ENCODE measurements at places on chromosomes 16 and 17.

DNA sequence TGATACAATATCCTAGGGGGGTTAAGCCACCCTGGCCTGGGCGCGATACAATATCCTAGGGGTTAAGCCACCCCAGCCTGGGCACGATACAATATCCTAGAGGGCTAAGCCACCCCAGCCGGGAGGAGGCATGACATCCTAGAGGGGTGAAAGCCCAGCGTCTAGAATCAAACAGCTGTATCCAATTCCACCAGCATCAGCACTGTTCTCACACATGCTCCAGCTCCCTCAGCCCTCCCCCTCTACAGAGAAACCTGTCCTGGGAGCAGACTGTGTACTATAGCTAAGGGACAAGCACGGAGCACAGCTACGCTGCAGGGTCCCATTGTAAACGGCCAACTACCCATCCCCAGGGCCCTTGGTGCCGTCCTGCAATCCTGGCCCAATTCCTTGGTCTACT lies 6.2 kb downstream of the GINS2 start:
- no peak for DNase-seq

- DNase-seq: no peak
Observed at GRCh38 chr17:1627182-1627981, 1.3 kb downstream of the SLC43A2 start.

GRCh38 chr16:53434377-53435065 lies at the start of gene RBL2:
Gene RBL2 (plus strand): TSS chr16:53434471. CDS start chr16:53434557, 86 bp downstream.
- DNase-seq: peak; percentile 79

- no peak for DNase-seq
Observed at GRCh38 chr17:67696853-67697498, 20.8 kb upstream of the NOL11 start.

- no peak for DNase-seq
Observed at GRCh38 chr16:31079342-31079944, 5.2 kb downstream of the ZNF646 start.

DNA sequence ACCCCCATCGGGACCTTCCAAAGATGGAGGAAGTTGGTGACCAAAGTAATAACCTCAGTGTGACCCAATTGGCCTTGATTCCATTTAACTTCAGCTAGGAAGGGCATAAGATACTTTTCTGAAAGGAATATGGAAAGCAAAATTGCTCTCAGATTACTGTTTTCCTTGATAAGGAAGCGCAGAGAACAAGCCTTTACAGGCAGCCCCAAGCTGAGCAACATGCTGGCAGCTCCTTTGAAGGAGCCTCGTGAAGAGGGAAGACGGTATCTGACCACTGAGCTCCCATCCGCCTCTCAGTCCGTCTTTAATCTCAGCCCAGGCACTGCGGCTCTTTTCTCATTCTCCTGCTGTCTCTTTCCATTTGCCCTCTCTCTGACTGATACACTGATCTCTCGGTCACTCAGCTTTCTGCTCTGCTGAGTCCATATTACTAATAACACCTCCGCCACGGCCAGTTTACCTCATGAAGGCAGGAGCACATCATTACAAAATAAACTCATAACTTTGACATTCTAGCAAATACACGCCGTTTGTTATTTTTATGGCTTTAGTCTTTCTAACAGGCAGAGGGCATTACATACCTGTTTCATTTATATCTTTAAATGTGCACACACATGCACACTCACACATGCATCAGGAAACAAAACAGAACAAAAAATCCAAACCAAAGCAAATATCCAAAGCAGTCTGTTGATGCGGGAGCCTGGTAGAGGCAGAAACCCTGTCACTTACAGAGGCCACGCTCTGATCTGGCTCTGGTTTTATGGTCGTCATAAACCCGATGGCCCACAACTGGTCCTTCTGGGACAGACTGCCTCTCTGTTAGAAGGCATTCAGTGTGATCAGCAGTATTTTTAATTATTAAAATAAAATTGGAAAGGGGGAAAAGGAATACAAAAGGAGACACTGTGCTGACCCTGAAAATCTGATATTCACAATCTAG lies 183.2 kb downstream of the AATF start:
- no peak for DNase-seq

GRCh38 chr17:74712756-74713155 lies at the start of gene CD300LF:
Gene CD300LF (minus strand): TSS chr17:74712923. CDS start chr17:74712866, 57 bp downstream.
- no peak for DNase-seq

GRCh38 chr16:87575027-87575804 lies 27.1 kb upstream of the JPH3 start:
- DNase-seq: no peak
